Fibroblast of skin of left quadriceps (primary cell): ENCODE measurements at places on chromosomes 2 and 18.

DNA sequence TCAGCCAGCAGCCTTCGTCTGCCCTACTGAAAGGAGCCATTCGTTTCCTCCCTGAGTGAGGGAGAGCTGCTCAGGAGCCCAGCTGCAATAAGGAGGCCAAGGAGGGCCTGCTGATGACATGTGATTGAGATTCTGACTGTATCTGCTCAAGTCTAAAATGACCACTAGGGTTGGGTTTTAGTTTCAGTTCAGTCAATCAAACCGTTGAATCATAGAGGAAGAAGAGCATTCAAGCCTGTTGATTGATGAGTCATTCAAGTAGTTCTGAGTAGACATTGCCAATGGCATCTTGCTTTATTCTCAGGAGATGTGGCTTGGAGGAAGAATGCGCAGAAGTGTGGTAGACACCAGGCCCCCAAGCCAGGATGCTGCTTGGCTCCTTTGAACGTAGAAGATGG is 19.9 kb upstream of the BCL2L11 start:
- DNase-seq, result no peak

GRCh38 chr18:48318436-48318835 is 90.7 kb downstream of the ZBTB7C start:
- no peak for DNase-seq

- DNase-seq, result no peak
Measured at GRCh38 chr2:20113004-20113796, 61.8 kb upstream of the LAPTM4A start.

- DNase-seq, result no peak
Measured at GRCh38 chr2:215885536-215885935, 127.8 kb downstream of the MREG start.

DNA sequence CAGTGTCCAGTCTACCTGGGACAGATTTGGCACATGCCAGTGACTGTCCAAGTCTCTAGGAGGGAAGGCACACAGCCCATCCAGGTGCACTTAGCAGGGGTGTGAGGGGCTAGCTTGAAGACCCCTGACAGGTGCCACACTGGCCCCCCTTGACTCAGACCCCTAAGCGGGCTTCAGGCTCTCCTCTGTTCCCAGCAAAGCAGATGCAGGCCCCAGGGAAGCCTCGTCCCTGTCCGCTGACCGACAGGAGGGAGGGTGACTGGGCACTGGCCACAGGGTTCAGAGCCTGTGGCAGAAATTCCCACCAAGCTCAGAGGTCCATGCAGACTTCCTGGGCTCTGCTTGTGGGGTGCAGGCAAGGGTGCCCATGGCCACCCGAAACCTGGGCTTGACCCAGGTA is 239.8 kb upstream of the MYT1L start:
- no peak for DNase-seq
